ENCODE measurements at places on chromosomes 6 and 20. TPM values are rescaled to one million over a fixed set of nuclear protein-coding genes. Genes with fewer than 3 reads are reported as not detected.
A peak's percentile ranks its signal among the peaks of the same experiment; 100 is the strongest.

The HLA-DOA gene
- 0.38 TPM for total RNA-seq

DNA sequence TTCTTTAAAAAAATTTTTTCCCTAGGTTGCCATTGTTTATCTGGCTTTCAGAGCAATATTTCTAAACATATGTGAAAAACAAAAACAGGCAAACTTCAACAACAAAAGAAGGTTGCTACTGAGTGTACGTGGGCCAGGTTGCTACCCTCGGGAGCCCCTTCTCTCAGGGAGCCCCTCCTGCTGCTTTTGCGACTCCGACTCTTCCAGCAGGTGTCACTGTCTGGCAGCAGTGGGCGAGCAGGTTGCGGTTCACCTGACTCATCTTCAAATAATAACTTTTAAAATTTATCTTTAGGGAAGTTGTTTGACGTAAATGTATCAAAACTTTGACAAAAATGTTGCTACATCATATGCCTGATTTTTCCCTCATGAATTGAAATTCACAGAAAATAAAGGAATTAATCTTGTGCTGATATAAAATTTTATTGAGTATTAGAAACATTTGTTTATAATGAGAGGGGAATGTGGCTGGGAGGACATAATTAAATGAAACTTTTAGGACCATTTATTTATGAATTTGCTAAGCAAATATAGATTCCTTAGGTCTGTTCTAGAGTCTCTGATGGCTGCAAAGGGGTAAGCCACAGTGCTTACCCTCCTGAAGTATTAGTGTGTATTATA lies 138.8 kb downstream of the HIVEP1 start:
- DNase-seq, result peak; percentile 78

DNA sequence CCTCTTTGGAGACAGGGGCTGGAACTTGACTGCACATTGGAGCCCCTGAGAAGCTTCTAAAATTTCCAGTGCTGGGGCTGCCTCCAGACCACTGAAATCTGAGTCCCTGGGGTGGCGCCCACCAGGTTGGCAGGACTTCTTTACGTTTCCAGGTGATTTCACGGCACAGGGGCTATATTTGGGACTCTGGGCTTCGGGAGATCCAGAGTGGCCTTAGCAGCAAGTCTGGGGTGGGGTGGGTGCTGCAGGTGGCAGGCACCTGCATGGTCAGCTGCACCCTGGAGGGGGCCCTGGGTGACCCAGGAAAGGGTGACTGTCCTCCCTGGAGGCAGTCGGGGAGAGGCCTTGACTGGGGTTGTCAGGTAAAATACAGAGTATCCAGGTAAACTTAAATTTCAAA lies 135.5 kb upstream of the PHACTR3 start:
- no peak for DNase-seq

- DNase-seq, result no peak
Measured at GRCh38 chr20:7667194-7667593, 273.1 kb downstream of the HAO1 start.

The ULBP1 gene
- 0.49 TPM for total RNA-seq

- DNase-seq, result peak; percentile 69
Measured at GRCh38 chr6:138410972-138411880, 7.2 kb downstream of the HEBP2 start.

The CRYBG1 gene
- total RNA-seq, result 10.0 TPM

The ATP6V1G2 gene
- total RNA-seq, result 0.89 TPM

- DNase-seq, result no peak
Measured at GRCh38 chr6:56789879-56790278, 147.2 kb upstream of the DST start.

- no peak for DNase-seq
Measured at GRCh38 chr20:15316556-15316955, 979.1 kb upstream of the FLRT3 start.

The BPI gene
- not detected for total RNA-seq

The PRDM13 gene
- total RNA-seq, result 0.05 TPM

DNA sequence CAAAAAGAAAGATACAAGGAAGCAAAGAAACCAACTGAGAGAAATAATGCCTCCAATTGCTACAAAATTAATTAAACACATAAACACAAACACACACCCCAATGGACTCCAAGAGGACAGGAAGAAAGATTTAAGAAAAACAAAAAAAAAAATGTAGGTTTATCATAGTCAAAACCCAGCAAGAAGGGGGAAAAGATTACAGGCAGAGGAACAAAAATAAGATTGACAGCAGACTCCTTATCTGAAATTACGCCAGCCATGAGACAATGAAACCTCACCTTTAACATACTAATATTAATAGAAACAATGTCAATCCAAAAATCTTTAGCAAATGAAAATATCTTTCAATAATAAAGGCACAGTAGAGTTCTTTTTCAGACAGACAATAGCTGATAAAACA lies 155.8 kb downstream of the RNGTT start:
- no peak for DNase-seq

DNA sequence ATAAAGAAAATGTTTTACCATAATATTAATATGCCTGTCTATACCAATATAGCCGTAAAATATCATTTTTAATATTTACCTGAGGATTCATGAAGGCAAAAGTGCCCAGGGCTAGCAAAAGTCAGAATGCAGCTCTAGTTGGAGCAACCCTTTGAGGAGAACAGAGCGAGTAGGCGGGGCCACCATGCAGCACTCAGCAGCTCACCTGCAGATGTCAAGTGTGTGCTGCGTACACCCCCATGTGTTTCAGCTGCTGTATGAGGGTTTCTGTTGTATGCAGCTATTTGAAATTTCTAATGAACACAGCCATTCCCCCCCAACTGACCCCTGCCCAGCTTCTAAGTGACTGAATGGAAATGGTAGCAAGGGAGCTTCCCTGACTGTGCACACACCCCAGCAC lies 508.0 kb downstream of the QKI start:
- DNase-seq, result no peak

DNA sequence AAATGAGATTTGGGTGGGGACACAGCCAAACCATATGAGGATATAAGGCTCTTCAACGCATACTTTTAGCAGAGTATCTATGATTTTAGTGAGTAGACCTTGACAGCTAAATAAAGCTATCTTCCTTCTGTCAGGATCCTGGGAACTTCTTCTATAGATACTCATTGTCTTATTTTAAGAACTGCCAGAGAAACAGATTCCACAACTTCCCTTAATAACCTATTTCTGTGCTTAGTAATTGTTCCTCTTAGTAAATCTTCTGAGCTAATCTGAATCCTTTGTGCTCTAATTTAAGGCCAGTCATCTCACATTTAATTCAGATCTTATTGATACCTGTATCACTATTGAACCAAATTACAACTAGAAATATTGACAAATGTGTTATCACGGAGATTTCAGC lies 64.0 kb upstream of the CEP85L start:
- no peak for DNase-seq

Measured in activated CD4-positive, alpha-beta T cell treated with anti-CD3 and anti-CD28 coated beads, Interleukin-2, amount 10 ng/mL, durations not matched to agents 24 days and 14 days (primary cell).